ENCODE measurements at places on chromosomes 11 and 22. TPM values are rescaled to one million over a fixed set of nuclear protein-coding genes. Genes with fewer than 3 reads are reported as not detected.

GRCh38 chr11:50174189-50174588 is 141.5 kb downstream of the OR4C45 start:
- no peak overlapping the region for H3K4me3 ChIP-seq
- no peaks in the 10 kb centered on the region for H3K36me3 ChIP-seq
- no peak for DNase-seq
- no peak overlapping the region for H3K27ac ChIP-seq
- H3K4me1 ChIP-seq, result no peaks in the 10 kb centered on the region

DNA sequence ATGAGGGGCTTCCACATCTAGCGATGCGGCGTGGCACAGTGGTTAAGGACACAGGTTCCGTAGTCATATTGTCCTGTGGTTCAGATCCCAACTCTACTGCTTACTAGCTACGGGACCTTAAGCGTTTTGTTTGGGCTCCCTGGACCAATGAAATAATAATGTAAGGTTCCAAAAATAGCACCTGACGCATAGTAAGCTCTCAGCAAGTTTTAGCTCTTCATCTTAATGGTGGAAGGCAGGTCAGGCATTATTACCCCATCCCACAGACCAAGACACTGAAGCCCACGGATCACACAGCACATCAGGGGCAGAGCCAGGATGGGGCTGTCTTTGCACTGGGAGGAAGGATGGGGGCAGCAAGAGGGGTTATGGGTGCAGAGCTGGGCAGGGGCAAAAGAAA is 13.0 kb downstream of the DNAJB13 start:
- no peak overlapping the region for H3K27ac ChIP-seq
- H3K4me3 ChIP-seq, result no peak overlapping the region
- no peak for DNase-seq

DNA sequence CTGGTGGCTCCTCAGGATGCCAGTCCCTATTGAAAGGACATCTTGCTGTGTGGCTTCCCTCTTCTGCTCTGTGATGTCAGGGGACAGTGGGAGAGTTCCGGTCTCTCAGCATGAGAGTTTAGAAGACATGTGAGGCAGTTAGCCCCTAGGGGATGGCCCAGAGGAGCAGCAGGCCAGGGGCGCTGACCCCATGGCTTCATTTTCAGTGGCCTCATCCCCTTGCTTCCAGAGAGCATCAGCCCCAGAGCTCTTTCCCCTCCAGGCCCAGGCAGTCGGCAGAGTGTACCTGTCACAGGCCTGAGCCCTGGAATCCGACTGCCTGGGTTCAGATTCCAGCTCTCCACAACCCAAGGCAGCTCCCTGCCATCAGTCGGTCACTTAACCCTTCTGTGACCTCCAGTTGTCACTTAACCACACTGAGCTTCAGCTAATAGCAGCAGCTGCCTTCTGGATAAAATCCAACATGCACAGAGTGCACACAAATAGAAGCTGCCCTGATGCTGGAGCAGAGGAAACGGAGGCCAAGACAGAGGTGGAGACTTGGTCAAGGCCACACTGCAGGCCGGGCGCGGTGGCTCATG is 14.1 kb upstream of the LRRC10B start:
- no peak overlapping the region for H3K27ac ChIP-seq
- no peaks in the 10 kb centered on the region for H3K27me3 ChIP-seq
- DNase-seq, result peak; percentile 40
- H3K36me3 ChIP-seq, result no peaks in the 10 kb centered on the region
- H3K4me1 ChIP-seq, result peaks cover 10% of the 10 kb centered on the region
- H3K4me3 ChIP-seq, result no peak overlapping the region

Gene SLCO2B1
- total RNA-seq, result 45.6 TPM

GRCh38 chr22:48424201-48424627 is 1403.5 kb downstream of the BRD1 start:
- H3K27ac ChIP-seq, result no peak overlapping the region
- no peaks in the 10 kb centered on the region for H3K36me3 ChIP-seq
- H3K4me1 ChIP-seq, result no peaks in the 10 kb centered on the region
- no peak for DNase-seq
- H3K4me3 ChIP-seq, result no peak overlapping the region

- H3K27ac ChIP-seq, result peak overlapping the region; percentile 94
- H3K4me1 ChIP-seq, result peaks cover 11% of the 10 kb centered on the region
Measured at GRCh38 chr11:57598831-57599155, 1.3 kb downstream of the SERPING1 start.

DNA sequence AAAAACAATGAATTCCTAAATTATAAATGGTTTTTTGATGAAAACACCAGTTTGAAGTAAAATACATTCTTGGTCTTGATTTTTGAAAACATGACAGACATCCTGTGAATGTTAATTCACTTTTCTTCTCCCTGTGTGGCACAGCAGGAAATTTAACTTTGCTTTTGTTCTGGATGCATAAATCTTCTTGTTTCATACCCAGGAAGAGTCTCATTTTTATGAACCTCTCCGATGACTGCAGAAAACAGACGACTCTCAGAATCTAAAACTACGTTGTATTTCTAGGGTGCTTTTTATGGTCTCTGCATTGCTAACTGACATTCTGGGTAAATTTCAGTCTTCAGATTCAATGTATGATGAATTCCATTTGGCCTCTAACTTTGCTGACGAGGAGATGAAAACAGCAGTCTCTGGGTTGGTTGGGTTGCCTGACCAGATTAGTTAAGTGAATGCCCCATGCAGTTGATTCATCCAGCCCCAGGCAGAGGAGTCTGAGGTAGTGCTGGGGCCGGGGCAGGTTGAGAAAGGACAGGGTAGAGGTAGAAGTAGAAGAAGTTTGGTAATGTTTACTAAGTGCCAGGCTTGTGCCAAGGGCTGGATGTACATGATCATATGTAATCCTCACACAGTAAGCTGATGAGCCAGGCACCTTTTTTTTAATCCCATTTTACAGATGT is 20.1 kb downstream of the TCP11L1 start:
- no peak overlapping the region for H3K27ac ChIP-seq
- H3K36me3 ChIP-seq, result peaks cover 19% of the 10 kb centered on the region
- H3K27me3 ChIP-seq, result no peaks in the 10 kb centered on the region

DNA sequence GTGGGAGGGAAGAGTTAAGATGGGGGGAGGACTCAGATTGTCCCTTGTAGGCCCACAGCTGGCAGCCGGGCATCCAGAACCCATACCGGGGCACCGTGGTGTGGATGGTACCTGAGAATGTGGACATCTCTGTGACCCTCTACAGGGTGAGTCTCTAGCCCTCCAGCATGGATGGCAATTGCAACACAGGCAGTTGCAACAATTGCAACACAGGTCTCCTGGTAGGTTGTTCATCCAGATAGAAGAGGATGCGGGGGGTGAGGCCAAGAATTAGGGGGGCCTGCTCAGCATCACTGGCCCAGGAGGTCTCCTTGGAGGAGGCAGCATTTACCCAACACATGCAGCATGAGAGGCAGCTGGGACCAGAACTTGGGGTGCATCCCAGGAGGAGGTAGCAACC is 3.4 kb downstream of the EHBP1L1 start:
- no peak overlapping the region for H3K27ac ChIP-seq
- H3K27me3 ChIP-seq, result peaks cover 9% of the 10 kb centered on the region
- peaks cover 37% of the 10 kb centered on the region for H3K36me3 ChIP-seq
- no peak for DNase-seq

Gene NRIP3
- total RNA-seq, result 2.2 TPM

Gene OR8G1
- total RNA-seq, result not detected

All from lung (tissue), 17 donors.